Neural cell (in vitro differentiated cells): ENCODE measurements at places on chromosomes 6 and 20. TPM values are rescaled to one million over a fixed set of nuclear protein-coding genes. Genes with fewer than 3 reads are reported as not detected.

PRL gene
- polyA plus RNA-seq = not detected in 2 replicates

TTPAL gene
- polyA plus RNA-seq = 10.5 and 11.2 TPM in 2 replicates

TP53TG5 gene
- not detected in 2 replicates for polyA plus RNA-seq

C6orf15 gene
- polyA plus RNA-seq = not detected in 2 replicates
